ENCODE measurements at places on chromosomes 2 and 18.

DNA sequence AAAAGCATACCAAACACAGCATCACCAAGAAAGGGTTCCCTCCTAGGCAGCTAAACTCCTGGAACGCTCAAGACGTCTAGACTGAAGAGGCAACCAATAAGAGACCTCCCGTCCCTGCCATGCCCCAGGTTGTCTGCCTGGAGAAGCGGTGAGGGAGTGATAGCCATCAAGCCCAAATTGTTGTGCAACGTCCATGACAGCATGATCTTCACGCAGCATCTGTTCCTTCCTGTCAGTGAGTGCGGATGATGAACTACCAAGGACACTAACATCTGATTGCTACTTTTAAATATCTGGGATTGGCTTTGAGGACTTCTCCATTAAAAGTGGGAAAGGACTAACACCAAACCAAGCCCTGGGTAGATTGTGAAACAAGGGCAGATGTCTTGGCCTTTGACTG is 149.7 kb downstream of the TXNL1 start:
- DNase-seq, result no peak

DNA sequence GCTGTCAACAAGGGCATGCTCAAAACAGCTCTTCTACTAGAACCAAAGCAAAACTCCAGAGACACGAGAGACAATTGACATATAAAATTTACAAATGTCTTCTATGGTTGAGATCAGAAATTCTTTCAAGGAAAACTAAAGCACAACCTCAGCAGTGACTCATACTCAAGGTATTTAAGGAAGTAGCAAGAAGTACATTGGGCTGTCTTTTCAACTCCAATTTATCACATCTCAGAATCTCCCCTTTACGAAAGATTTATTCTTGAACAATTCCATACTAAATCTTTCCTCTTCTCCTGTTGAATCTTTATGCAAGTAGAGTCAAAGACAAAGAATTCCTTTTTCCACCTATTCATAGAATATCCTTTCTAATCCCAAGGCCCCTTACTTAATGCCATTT is 324.0 kb downstream of the IRS1 start:
- no peak for DNase-seq

DNA sequence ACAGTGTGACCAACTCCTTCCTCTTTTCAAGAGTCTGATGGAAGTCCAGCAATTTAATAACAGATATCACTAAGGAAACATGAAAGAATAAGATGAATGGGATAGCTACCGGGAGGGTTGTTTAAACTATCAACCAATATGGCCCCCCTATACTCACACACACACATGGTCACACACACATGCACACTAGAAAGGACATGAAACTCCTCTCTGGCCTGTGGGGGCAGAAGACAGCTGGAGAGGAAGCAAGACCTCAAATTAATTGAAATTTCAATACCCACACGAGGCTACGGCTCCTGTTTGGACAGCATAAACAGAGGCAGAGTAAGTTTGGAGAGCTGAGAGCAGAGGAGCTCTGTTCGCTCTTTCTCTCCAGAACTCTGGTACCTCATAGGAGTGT is 34.7 kb upstream of the REEP1 start:
- no peak for DNase-seq

DNA sequence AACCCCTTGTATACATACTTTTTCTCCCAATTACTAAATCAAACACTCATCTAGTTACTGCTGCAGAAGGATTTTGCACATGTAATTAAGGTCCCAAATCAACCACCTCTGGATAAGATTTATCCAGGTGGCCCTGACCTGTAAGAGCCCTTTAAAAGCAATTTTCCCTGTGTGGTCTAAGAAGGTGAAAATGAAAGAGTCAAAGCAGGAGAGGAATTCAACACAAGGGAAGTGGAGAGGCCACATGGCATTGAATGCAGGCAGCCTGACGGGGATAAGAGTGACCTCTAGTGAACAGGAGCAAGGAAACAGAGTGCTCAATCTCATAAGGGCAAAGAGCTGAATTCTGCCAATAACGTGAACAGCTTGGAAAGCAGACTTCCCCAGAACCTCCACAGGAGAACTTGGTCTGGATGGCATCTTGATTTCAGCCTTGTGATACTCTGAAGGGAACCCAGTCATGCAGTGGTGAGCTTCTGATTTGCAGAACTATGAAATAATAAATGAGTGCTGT is 27.2 kb downstream of the PPP3R1 start:
- no peak for DNase-seq

DNA sequence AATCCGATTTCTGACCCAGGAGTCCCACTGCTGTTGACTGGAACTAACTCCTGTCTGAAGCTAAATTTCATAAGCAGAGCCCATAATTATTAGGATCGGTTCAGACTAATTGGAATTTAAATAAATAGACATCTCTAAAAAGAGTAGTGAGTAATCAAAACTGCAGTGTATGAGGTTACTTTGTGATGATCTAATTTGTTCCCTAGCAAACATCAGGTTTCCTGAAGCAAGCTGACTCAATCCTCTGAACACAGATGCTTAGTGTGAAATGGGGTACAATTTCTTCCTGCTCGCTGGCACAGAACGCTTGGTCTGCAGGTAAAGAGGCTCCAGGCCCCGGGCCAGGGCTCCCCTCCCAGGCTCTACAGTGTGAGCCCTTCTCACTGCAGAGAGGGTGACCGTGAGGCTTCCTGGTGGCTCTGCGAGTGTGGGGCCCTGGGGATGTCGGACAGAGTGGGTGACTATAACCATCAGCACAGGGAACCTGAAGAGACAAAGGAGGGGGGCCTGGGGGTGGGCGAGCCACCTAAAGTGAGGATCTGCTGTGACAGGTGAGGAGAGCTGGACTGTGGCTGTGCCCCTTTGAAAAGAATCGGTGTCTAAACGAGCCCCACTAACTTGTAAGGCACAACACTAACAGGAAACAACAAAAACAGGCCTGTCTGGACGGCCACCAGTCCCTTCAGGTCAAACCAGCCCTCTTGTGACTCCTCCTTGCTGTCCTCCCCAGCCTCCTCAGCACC is 20.2 kb downstream of the CHST10 start:
- DNase-seq, result no peak

DNA sequence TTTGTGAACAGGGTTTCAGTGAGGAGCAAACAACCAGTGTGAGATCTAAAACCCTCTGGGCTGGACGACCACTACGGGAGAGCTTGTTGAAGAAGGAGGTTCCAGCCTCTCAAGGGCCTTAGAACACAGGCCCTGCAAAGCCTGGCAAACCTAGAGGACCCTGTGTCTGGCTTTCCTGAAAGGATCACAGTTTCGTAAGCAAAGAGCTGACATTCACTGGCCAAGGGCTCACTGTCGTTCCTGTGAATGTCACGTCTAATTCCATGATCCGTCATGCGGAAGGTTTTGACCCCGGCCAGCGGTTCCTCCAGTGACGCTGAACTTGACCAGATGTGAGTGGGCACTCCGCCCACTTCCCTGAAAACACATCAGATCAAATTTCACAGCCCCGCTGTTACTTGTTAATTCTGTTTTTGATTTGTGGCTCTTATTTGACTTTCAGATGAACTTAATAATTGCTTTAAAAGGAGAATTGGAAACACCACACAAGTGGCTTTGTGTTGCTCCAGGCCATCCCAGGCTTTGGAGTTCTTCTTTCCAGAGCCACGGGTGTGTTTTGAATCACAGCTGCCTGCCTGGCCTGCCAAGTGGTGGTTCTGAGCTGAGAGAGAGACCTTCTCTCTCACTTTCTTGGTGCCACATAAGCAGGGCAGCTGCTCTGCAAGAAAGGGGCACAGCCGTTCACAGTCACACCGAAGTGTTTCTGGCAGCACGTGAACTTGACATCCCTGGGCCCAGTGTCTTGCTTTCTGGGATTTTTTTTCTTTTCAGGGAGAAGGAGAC is 308.4 kb downstream of the NDUFA10 start:
- DNase-seq, result no peak

DNA sequence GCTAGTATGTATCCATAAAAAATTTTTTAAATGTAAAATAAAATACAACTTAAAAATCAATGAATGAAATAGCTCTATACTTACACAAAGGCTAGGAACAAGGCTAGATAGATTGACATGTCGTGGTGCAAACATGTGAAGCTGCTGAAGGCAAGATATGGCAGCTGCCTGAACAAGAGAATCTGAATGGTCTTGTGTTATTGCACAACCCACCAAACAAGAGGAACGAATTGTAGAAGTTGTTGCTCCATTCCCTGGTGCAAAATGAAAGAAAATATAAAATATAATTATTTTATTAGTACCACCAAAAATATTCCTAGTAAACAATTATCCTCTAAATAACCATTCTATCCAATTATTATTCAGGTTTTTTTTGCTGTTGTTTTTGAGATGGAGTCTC is 46.4 kb downstream of the HEATR5B start:
- DNase-seq, result no peak

DNA sequence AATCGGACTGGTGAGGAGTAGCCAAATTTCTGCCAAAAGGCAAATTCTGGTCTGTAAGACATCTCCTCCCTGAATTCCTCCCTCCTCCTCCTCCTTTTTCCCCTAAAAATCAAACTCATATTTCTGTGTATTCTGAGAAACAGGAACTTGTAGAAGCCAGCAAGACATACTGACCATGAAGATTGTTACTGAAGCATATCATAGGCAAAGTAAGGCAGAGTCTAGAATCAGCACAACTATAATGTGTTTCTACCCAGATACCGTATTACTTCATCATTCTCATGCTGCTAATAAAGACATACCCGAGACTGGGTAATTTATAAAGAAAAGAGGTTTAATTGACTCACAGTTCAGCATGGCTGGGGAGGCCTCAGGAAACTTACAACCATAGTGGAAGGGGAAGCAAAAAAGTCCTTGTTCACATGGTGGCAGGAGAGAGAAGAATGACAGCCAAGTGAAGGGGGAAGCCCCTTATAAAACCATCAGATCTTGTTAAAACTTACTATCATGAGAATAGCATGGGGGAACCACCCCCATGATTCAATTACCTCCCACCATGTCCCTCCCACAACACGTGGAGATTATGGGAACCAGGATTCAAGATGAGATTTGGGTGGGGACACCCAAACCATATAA is 24.9 kb upstream of the EPC2 start:
- DNase-seq, result no peak

- DNase-seq, result no peak
Observed at GRCh38 chr18:49613641-49614151, 51.8 kb downstream of the LIPG start.

- no peak for DNase-seq
Observed at GRCh38 chr2:54665436-54665856, 58.0 kb upstream of the EML6 start.

DNA sequence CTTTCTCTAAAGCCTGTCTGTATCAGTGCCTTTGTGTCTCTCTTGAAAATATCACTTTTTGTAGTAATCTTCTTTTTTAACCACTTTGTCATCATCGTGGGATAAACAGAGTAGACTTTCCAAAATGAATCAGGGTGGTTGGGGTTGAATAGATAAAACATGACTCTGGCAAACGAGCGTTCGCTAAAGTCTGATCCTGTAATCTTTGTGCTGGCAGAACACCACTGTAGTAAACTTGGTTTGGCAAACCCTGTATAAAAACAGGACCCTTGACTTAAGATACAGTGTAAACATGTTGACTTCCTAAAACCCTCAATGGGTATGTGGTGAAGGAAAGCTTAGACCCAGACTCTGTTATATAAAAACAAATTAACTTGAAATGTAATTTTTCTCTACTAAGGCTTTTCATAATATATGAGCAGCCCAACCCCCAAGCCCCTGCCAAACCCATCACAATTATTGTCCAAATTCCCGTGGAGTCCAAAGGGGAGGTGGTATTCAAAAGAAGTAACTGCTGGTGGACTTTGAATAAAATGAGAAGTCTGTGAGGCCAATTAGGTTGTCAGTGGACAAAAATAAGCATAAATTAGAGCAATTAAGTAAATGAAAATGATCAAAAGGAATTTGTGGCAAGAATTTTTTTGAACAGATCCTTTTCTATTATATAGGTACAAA is 52.2 kb downstream of the COLEC12 start:
- DNase-seq, result no peak

- DNase-seq, result no peak
Observed at GRCh38 chr2:69642709-69643601, 584 bp downstream of the AAK1 start.

- no peak for DNase-seq
Observed at GRCh38 chr2:240791821-240792628, 28.0 kb downstream of the KIF1A start.

DNA sequence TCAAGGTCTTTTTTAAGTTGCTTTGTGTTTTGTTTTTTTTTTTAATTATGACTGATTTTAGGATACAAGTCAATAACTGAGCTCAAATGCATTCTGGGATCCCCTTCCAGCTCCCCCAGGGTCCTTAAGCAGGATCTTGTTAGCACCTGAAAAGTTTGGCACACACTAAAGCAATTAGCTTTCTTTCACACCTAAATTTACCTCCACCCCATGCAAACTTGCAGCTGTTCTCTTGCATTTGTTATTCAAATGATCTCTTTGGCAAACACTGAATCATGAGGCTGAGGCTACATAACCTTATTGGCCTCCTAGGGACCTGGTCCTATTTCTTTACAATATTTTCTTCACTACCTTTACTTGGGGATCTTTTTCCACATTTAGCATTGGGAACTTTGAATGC is 2026.1 kb upstream of the CELF4 start:
- no peak for DNase-seq

DNA sequence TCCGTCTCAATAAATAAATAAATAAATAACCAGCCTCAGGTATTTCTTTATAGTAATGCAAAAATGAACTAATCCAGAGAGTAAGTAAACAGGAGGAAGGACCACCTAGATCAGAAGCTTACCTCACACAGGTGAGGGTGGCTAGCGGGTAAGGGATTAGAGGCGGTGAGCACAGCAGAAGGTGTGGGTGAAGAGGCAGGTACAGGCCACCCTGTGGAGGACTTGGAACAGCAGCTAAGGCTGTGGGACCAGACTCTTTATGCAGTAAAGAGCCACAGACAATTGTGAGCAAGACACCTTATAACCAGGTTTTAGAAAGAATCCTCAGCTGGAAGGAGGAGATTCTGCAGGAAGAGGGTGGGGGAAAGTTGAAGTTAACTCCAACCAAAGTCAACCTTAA is 34.2 kb upstream of the TTR start:
- no peak for DNase-seq

DNA sequence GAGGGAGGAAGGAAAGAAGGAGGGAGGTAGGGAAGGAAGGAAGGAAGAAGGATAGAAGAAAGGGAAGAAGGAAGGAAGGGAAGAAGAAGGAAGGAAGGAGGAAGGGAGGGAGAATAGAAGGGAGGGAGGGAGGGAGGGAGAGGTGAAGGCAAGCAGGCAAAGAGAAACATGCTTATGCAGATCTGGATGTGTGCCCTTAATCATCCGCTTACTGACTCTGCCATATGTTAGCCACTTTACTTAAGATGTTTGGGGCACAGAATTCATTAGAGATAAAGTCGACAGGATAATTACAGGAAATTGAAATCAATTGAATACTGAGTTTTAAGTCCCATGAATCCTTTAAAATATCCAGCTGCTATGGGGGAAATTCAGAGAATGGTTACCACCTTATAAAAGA is 334.2 kb downstream of the GRB14 start:
- no peak for DNase-seq

GRCh38 chr2:186255823-186256222 is 230.2 kb upstream of the ZC3H15 start:
- no peak for DNase-seq
